ENCODE measurements at places on chromosomes 7 and 10.

DNA sequence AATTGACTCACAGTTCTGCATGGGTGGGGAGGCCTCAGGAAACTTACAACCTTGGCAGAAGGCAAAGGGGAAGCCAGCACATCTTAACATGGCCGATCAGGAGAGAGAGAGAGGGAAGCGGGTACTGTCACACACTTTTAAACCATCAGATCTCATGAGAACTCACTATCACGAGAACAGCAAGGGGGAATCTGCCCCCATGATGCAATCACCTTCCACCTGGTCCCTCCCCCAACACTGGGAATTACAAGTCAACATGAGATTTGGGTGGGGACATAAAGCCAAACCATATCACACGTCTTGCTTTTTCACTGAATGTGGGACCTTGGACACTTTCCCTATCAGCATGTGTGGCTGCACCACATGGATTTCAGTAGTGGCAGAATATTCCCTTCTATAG is 9.0 kb upstream of the AKR1E2 start:
- no peak for DNase-seq

DNA sequence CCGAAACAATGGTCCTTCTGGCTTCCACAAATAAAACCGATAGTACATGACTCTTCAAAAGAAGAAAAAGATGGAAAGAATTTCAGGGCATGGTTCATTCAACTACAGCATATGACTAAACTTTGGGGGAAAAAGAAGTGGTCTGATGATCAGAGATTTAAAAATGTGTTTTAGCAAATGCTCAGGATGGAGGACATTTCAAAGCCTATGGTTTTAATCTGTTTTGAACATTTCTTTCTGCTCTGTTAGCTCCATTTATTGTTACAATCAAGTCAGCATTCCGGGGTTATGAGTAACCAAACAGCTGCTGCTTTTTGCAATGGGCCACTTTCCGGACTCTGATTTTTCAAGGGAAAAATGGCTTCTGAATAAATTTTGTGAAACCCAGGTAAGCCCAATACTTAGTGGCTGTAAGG is 142.4 kb downstream of the CUBN start:
- no peak for DNase-seq

- DNase-seq, result no peak
These were observed 103.1 kb downstream of the KLF6 start for GRCh38 chr10:3681642-3682554.

GRCh38 chr7:134845461-134845860 is 66.0 kb downstream of the CALD1 start:
- peak; percentile 6 for DNase-seq

DNA sequence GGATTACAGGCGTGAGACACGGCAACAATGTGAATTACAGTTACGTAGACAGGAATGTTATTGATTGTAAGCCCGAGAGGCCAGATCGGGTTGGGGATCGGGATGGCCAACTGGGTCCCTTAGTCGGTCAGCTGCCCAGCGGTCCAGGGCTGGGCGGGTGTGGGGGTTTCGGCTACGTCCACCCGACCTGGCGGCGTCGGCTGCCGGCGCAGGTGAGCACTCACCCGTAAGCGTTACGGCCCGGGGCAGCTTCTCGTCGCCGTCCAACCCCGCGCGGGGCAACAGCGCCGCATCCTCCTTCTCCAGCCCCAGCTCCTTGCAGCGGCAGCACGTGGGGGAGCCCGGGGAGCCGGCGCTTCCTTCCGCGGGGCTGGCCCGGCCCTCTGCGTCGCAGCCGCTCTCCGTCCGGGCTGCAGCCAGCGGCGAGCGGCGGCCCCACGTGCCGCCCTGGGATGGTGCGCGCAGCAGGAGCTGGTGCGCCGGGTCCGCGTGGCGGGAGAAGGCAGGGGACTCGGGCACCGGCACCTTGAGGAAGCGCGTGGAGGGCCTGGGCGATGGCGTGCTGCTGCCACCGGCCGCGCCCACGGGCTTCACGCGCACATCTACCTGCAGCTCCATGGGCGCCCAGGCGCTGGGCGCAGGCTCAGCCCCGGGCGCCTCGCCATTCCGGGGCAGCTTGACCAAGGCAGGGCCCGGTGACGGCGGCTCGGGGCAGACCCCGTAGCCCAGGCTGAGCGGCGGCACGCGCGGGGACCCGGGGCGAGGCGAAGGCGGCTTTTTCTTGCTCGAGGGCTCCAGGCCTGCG is 609 bp downstream of the KLRG2 start:
- peak; percentile 32 for DNase-seq

GRCh38 chr10:122186816-122187810 is 84.0 kb upstream of the BTBD16 start:
- no peak for DNase-seq

DNA sequence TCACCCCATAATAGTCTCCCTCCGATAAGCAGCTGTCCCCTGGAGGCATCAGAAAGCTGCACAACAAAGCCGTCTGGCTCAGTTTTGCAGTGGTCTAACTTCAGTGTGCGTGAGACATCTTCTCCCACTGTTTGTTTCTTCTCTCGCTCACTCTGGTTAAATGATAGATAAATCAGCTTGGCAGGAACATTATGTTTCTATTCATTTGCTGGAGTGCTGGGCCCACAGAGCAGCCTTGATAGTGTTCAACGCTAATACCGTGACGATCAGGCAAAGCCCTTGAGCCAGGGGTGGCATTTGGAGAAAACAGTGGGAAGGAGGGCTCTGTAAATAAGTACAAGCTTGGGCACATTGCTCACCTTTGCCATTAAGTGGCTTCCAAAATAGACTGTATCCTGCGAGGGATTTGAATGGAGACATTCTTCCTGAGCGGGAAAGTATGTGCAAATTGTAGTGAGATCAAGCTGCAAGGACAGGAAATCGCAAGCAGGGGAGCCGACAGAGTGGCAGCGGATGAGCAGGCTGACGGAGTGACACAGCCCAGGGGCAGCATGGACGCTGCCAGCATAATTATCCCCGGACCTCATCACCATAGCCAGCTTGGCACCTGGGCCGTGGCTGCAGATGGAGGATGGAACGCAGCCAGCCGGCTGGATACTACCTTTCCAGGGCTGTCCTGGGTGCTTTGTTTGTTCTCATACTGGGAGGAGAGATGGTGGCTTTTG is 256.8 kb upstream of the FZD8 start:
- no peak for DNase-seq

DNA sequence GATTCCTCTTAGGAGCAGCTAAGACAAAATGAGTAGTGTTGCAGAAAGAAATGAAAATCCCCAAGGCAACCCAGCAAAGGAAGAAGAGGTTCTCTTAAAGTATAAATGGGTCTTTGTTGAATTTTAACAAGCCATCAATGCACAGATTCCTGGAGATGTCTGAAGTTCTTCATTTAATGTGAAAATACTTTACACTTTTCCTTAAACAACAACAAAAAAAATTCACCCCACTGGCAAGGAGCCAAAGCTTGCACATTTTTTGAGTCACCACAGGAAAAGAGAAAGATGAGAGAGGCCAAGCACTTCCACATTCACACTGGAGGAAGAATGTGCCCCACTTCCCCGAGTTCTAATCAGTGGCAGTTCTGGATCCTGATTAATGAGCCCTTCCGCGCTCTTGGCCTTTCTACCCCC is 286.4 kb upstream of the MEOX2 start:
- no peak for DNase-seq

DNA sequence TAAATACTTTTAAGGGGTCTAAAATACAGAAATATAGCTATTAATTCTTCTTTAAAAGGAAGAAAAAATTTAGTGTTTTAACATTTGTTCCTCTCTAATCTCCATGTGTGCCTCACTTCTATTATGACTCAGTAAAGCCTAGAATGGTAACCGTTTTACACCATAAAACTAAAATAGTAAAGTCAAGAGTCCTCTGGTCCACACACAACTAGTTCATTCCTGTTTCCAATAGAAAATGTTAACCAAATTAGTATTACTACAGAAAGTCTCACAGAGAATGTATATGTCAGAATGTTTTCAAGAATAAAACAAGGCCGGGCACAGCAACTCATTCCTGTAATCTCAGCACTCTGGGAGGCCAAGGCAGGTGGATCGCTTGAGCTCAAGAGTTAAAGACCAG is 55.8 kb downstream of the CNOT4 start:
- DNase-seq, result no peak

DNA sequence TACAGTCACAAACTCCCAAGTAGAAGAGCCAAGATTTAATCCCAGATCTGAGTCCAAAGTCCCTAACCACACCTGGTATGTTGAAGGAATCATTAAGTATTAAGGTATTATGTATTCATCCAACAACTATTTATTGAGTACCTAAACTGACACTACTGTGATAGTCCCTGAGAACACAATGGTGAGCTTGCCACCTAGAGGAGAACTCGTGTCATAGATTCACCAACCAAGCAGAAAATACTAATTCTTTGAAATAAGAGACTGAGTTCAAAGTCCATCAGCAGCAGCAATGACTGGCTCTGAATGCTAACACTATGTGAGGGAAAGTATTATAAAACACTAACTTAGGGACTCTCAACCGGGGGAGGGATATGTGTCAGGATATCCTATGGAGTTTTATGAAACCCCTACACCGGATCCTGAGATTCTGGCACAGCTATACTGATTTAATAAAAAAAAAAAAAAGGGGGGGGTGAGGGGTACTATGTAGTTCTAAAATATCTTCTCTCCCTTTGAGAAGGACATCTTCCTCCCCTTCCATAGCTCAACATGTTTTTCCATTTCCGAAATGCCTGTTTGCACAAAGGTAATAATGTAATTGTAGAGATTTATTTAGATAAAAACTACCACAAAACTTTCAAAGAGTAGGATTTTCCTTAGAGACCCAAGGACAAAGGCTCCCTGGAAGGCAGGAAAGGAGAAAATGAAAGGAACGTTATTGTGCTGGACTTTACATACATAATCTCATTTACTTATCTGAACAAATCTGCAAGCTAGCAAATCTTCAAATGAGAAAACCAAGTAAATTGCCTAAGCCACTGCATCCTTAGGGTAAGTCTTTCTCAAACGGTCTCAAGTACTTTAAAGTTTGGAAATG is 1.6 kb downstream of the NCOA4 start:
- DNase-seq, result no peak

GRCh38 chr10:5559642-5560141 is 34.9 kb downstream of the CALML3 start:
- DNase-seq, result no peak

GRCh38 chr10:119867317-119867716 is 5.3 kb downstream of the MCMBP start:
- no peak for DNase-seq

- DNase-seq, result no peak
These were observed 14.3 kb downstream of the IL2RA start for GRCh38 chr10:6047847-6048246.

- no peak for DNase-seq
These were observed 122.1 kb downstream of the CDK6 start for GRCh38 chr7:92714280-92714679.

DNA sequence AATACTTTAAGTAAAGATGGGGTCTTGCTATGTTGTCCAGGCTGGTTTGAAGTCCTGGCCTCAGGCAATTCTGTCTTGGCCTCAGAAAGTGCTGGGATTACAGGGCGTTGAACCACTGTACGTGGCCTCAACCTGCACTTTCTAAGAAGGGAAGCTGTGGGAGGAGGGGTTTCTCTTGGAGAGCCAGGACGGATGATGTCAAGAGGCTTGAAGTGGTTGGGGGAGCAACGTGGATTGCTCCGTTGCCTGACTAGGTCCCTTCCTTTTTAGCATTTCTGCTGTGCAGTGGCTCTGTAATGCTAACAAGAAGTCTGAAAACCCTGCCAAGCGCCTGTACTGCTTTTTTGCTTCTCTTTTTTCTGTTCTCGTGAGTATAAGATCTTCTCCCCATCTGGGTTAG is 7.2 kb downstream of the BUD23 start:
- DNase-seq, result no peak

DNA sequence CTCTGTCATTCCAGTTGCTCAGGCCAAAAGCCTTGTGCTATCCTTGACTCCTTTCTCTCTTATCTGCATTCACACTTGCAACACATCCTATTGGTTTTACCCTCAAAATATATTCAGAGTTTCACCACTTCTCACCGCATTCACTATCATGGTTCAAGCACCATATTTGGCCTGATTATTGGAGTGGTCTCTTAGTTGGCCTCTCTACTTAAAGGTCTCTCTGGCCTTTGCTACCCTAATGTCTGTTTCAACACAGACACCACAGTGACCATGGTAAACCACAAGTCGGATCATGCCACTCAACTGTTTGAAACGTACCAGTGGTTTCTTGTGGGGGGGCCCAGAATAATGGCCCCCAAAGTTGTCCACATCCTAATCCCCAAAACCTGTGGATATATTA is 15.2 kb upstream of the PDZD8 start:
- DNase-seq, result no peak

DNA sequence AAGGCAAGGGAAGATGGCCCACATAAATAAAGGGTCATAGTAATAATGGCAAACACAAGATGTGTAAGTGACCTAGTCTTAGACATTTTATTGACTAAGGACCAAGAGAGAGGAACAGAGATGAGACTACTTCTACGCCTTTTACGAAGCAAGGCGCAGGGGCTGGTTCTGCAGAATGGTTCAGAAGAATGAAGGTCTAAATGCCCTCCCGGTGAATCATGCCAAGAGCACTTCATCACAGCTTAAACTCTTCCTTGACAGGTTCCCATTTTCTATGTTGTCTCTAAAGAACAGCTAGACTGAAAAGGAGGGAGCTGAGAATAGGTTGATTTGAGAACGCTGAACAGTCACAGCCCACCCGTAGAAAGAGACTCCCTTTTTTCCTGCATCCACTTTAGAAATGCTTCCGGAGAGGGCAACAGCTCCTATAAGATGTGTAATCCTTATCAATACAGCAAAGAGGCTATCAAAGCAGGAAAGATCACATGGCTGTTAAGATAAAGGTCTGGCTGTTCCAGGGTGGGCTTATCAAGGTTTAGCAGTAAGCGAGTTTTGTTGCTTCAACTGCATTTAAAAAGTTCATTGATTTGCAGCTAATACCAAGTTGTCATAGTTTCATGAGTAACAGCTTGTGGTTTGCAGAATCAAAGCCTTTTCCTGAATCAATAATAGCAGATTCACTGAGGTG is 93.4 kb upstream of the AUTS2 start:
- no peak for DNase-seq

DNA sequence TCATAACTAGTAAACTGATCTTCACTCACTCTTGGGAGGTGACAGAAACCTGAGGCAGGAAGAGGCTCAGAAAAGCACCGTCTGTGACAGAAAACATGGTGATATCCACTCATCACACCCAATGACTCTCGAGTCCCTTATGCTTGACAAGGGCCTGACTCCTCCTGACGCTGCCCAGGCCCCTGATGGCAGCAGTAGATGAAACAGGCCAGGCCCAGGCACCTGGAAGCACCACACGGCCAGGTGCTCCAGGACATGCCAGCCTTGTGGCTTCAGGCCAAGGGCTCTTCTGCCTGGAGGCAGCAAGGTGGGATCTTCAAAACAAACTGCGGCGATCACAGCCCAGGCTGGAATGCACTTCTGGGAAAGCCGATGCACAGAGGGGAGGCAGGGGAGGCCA is 89.3 kb downstream of the MAD1L1 start:
- DNase-seq, result no peak

DNA sequence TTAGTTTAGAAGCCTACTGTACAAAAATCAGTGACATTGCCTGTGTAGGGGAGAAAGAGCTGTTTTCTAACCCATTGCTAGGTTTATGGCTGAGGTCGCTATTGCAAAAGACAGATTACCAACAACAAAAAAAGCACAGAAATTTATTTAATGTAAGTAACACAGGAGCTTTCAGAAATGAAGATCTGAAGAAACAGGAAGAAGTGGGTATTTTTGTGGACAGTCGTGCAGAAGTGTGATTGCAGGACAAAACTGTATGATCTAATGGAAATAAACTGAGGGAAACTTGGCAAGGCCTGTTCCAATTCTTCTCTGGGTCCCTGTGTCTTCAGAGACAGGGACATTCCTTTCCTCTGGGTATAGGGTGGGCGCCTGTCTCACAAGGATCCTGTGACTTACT is 87.4 kb downstream of the APBB1IP start:
- no peak for DNase-seq

- DNase-seq, result peak; percentile 2
These were observed 39.9 kb downstream of the APBB1IP start for GRCh38 chr10:26478061-26478460.
